ENCODE measurements at places on chromosomes 1 and 21.

GRCh38 chr1:110680036-110680735, 5.4 kb upstream of the KCNA3 start:
- no peak for DNase-seq

- no peak for DNase-seq
These were observed 1.4 kb downstream of the UCK2 start for GRCh38 chr1:165828669-165829329.

DNA sequence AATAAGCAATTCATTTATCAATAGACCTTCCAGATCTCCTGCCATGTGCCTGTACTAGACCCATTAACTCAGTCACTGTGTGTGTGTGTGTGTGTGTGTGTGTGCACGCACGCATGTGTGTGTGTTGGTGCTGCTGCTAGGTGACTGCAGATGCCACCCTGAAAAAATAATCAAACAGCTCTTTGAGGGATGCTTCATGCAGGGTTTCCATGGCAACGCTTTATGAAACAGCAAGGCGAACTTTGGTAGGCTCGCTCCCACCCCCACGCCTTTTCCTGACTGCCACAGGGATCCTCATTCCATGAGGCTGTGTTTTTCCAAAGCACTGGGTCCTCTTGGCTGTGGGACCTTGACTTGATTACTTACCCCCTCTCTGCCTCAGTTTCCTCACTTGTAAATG, 94.0 kb downstream of the HMGB4 start:
- no peak for DNase-seq

GRCh38 chr1:71193153-71193552, 112.3 kb upstream of the ZRANB2 start:
- DNase-seq: no peak

DNA sequence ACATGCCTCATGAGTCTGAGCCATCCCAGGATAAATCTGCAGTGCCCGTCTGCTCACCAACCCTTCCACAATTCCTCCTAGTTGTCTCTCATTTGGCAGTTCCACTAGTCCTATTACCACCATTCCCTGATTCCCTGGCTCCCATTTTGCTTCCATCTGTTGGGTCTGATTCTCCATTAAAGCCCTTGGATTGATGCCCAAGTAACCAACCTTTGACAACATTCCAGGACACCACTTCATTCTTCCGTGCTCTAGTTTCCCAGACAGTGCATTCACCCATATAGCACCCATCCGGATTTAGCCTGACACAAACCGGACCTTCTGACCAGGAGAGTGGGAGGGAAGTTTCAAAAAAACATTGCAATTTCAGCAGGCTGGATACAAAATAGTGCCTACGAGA, 189.4 kb upstream of the PALMD start:
- DNase-seq: no peak

- DNase-seq: no peak
These were observed 211.1 kb downstream of the ROR1 start for GRCh38 chr1:63984930-63985290.

GRCh38 chr1:44637702-44638411, 36.4 kb downstream of the TMEM53 start:
- DNase-seq: no peak

DNA sequence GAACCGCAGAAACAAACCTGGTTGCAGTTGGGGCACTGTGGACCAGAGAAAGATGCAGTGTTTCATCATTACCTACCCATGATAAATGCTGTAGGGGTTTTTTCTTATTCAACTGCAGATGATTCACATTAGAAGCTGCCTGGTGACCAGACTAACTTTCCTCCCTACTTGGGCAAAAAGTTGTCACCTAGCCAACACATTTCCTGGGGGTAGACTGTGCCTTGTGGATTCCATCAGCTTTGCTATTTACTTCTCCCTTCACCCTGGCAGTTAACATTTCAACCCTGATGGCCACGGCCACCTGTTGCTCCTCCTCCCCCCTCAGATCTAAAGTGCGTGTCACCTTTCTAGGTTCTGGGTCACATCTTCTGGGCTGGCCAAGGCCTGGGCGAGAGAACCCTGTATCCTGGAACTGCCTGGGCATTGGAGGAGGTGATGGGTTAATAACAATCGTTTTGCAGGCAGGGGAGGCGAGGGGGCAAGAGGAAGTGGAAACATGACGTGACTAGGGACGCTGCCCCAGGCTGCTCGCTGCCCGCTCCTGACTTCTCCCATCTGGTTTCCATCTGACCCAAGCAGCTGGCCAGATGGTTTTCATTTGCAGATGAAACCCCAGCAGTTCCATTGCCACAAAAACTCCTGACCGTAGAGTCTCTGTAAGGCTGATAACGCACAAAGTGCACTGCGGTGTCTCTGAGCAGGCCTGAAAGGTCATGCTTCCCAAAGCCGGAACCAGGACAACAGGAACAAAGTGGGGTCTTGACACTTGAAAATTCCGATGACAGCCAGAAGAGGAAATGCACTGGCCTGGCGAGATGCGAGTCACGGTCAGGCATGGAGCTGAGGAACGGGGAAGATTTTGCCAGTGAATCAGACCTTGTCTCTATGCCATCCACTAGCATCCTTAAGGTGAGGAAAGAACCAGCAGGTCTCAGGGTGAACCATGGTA, 36.6 kb downstream of the CAPZB start:
- DNase-seq: no peak

GRCh38 chr1:12600880-12601633, 17.0 kb downstream of the DHRS3 start:
- peak; percentile 57 for DNase-seq

DNA sequence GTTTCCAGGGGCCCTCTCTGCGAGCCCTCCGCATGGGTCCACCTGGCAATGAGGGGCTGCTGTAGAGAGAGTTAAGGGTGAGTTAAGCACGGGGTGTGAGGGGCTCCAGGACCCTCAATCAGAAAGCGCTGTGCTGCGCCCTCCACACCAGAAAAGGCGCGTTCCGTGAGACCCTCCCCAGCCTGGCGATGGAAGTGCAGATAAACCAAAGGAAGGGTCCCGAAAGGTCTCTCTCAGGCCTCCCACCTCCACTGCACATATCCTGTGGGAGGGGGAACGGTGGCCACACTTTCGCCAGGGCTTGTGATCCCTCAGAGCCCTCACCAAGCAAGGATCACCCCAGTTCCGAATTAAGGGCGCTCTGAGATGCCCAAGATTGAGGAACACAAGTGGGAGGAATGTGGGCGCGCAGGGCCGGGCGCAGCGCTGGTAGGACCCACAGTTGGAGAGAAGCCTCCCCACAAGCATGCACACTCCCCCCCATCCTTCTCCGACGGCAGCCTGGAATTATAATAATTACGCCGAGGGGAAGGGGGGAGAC, 1.1 kb downstream of the WNT3A start:
- DNase-seq: no peak

- no peak for DNase-seq
These were observed 11.4 kb upstream of the MNDA start for GRCh38 chr1:158819461-158820443.

DNA sequence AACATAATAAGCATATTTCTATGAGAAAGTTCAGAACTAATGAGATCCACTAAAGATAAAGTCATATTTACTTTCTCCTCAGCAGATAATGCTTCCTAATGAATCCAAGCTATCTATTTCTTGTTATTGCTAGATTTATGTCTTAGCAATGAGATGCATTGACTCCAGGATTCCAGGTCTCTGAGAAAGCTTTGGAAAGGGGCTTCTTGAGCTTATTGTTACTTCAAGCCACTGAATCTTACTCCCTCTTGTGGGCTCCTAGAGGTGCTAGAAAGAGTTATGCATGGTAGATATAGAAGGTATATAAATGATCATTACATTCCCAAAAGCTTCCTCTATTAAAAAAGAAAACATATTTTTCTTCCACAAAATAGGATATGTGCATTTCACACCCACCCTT, 246.4 kb upstream of the ADAMTS5 start:
- DNase-seq: no peak

DNA sequence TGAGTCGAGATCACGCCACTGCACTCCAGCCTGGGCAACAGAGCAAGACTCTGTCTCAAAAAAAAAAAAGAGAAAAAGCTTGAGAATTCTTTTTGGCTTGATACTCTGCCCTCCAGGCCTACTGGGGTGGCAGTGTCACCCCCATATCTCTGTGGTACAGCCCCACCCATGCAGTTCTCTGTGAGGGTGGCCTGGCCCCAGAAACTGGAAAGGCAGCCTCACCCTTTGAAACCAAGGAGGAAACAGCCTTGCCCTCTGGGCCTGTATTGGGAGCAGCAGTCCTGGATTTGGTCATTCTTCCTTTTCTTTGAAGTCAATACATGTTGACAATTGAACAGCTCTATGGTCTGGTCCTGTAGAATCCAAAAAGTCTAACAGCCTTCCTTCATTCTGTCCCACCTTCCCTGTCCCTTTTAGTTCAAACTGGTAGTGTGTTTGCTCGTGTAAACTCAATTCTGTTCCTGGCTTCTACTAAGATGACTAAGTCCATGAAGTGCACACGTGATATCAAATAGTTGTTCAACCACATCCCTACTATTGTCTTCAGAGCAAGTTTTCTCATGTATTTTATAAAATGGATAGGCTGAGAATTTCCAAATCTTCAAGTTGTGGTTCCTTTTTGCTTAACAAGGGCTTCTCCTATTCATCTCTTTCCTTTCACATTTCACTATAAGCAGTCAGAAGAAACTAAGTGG, 13.2 kb downstream of the ST7L start:
- DNase-seq: no peak

DNA sequence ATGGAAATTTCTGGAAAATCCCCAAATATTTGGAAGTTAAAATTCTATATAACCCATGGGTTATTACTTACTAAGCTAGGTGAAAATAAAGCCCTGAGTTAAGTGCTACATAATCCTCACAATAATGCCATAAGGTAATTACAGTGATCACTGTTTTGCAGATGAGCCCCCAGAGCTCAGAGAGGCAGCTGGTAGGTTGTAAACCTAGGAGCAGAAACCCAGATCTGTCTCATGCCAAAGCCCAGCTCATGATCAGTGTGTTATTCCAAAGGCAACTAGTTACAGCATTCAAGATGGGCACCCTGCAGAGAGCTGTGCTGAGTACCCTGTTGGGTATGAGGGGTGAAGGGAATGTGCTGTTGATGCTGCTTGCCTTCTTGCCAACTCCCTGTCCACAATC, 10.8 kb upstream of the MYOG start:
- no peak for DNase-seq

- no peak for DNase-seq
These were observed 86.8 kb downstream of the GDAP2 start for GRCh38 chr1:117842408-117843170.

GRCh38 chr1:91549041-91549735, 48.5 kb downstream of the CDC7 start:
- no peak for DNase-seq

DNA sequence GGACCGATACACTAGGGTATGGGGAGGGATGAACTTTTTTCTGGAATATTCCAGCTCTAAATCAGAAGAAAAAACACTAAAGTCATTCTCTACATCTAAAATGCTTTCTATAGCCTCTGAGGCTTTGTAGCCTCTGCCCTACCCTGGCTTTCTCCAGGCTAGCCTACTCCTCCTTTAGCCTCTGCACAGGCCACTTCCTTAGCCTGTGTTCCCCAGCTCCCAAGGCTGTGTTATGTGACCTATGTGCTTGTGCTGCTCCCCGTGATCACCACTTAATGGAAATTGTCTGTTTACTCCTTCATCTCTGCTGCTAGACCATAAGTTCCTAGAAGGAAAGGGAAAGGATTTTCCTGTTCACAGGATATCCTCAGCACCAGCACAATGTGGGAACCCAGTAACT, 92.8 kb downstream of the SEC16B start:
- no peak for DNase-seq

- DNase-seq: no peak
These were observed 78.4 kb upstream of the RGS21 start for GRCh38 chr1:192238421-192238820.
